NCI-H82 (cell line): ENCODE measurements at places on chromosomes 6 and 20.

- DNase-seq: no peak
These were observed 15.4 kb downstream of the TMEM14B start for GRCh38 chr6:10763006-10763405.

GRCh38 chr20:51193066-51193772 lies 170.3 kb upstream of the KCNG1 start:
- DNase-seq: no peak

DNA sequence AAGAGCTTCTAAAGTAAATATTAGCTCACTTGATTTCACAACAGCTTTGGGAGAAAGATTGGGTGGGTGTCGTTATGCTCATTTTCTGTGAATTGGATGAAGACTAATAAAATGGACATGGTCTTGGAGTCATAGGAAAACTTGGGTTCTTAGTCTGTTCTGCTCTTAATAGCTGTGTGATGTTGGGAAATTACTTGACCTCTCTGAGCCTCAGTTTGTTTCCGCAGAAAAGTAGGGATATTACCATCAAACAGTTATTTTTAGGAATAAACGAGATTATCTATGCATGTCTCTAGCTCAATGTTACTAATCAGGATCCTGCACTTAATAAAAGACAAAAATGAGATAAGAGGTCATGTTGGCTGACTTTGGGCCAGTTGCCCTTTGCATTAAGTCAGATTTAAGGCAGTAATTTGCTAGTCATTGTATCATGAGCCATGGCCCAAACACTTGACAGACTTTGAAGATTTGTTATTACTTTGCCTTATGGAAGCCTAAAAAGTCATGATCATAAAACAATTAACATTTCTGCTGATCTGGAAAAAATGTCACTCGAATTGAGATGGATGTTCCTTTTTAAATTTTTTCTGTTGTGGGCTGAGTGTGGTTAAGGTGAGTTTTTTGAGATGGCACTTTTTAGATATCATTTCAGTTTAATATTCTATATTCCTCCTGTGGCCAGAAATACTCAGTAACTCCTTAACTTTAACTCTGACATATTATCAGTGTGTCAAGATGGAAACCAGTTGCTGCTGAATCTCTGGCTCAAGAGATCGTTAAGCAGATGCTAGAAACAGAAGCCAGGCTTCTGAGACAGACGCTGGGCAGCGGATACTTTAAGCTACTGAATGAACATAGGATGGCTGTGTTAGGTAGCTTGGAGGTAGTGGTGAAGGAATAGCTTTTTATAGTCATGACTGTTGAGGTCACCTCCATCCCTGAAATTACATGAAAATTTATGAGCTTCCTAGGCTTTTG lies 291.6 kb downstream of the PHF3 start:
- DNase-seq: no peak

GRCh38 chr20:56200456-56200855 lies 48.1 kb upstream of the MC3R start:
- DNase-seq: no peak

DNA sequence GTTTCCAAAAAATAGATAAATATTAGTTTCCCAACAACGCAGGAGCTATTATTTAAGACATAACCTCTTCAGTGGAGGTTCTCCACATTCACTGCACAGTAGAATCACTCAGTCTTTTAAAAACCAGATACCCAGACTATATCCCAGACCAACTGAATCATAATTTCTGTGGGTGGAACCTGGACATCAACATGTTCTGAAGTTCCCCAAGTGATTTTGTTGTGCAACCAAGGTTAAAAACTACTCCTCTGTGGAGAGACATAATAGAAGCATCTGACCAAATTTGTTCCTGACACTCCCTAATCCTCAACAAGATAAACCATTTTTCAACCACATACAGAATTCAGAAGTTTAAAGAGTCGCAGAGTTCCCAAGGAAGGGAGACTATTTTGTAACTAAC lies 42.3 kb downstream of the STK38 start:
- DNase-seq: no peak

GRCh38 chr6:47447722-47448121 lies 29.9 kb upstream of the CD2AP start:
- no peak for DNase-seq

DNA sequence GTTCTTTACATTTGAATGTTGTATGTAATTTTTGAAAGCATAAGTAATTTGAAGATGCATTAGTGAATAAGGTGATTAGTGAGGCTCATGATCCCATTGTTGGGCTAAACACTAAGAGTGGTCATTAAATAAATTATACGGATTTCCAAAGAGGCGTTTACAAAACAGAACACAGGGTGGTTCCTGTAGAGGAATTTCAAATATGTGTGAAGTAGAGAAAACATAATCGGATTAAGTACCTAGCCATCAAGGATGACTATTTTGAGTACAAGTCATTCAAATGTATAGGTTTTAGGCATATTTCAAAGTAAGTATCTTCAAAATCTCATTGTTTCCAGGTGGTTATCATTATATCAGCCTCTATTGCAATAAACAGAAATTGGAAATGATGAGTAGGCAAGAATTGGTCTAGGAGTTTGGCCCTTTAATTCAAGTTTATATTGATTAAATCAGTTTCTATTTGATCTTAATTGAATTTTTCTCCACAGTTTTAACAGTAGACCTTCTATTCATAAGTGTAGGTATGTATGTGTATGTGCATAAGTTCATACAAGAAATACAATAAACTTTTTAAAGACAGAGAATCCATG lies 94.8 kb downstream of the MYLK4 start:
- DNase-seq: peak; percentile 19

- DNase-seq: no peak
These were observed 618.6 kb downstream of the CBLN4 start for GRCh38 chr20:55386686-55387085.

DNA sequence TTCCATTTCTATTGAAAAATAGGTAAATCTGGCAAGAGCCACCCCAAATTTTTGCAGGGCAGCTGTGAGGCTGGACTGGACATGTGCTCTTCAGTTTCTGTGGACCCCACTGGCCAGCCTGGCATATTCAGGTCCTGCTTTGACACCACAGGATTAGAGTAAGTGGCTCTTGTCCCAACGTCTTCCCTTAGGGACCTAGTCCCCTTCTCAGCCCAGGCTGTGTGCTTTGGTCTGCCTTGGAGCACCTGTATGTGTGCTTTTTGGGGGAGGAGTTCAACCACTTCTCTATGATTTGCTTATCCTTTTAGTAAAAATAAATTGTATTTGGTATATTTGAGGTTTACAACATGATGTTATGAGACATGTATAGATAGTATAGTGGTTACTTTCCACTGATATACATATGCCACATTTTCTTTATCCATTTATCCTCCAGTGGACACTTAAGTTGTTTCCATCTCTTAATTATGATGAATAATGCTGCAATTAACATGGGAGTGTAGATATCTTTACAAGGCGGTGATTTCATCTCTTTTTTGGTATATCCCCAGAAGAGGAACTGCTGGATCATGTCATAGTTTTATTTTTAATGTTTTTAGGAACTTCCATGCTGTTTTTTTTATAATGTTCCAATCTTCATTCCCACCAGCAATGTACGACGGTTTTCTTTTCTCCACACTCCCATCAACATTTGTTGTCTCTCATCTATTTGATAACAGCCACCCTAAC lies 167.8 kb upstream of the UST start:
- no peak for DNase-seq
